NCI-H1105 treated with DMSO at 0.1 percent for 48 hours (cell line): ENCODE measurements at places on chromosomes 2 and 18.

DNA sequence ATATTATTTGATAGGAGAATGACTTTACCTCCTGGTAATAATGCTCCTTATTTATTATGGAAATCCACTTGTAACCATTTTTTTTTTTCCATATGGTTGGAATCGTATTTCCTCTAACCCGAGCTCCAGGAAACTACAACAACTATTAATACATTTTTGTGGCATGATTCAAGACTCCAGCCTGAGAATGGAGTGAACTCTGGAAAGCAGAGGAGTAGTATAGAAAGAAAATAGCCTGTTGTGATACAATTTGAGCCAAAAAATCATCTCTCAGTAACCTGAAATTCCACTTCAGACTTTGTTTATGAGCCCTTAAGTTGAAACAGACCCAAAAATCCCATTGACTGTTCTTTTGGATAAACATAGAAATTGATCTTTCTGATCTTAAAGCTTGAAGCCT, 921.1 kb downstream of the SOCS6 start:
- no peak for DNase-seq

GRCh38 chr2:185147361-185147760, 549.0 kb downstream of the ZNF804A start:
- no peak for DNase-seq

DNA sequence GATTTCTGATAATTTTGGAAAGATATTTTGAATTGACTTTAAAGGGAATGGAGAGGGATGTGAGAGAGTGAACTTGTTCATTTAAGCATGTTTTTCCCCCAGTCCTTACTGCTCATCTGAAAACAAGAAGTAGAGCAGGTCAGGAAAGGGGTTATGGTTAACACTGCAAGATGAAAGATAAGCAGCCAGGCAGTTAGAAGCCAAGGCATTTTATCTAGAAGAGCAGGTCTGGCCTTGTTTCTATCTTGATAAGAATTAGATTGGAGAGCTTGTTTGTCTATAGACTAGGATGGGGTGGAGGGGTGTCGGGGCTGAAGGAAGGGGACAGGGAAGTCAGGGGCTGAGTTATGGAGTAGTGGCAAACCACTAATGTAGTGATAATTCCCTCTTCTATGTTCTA, 171.6 kb downstream of the IKZF2 start:
- DNase-seq: peak; percentile 17

- DNase-seq: no peak
These were observed 10.6 kb downstream of the CFLAR start for GRCh38 chr2:201126308-201127151.

GRCh38 chr2:210172219-210172575, 988 bp upstream of the KANSL1L start:
- DNase-seq: no peak

DNA sequence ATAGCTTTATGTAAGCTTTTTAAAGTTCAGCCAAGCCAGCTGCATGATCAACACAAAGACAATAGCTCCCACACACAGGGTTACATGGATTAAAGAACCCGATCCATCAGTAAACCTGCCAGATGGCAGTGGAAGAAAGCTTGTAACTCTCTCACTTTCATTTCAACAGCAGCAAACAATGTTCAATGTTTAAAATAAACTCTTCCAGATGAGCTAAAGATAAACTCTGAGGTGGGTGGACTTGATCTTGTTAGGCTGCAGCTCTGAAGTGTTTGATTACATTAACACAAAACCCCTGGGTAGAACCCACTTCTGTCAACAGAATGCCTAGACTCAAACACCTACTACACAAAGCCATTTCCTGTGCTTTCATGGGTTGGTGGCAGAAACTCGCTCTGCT, 13.9 kb downstream of the RDH14 start:
- no peak for DNase-seq

DNA sequence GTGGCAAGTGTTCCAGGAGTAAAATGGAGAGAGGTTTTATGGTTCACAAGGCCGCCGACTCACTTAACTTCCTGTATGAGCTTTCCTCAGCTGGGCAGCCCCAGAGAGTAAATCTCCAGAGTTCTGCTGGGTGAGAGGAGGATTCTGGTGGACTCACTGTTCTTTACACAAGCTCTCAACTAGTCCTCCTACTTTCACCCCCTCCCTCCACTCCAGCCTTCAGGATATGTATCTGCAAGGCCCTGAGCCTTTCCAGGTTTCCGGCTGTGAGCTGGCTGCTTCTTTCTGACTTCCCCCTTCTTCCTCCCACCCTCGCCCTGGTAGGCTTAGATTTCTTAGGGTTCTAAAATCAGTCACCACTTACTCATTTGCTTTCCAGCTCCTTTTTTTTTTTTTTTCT, 34.0 kb downstream of the EML6 start:
- DNase-seq: no peak

DNA sequence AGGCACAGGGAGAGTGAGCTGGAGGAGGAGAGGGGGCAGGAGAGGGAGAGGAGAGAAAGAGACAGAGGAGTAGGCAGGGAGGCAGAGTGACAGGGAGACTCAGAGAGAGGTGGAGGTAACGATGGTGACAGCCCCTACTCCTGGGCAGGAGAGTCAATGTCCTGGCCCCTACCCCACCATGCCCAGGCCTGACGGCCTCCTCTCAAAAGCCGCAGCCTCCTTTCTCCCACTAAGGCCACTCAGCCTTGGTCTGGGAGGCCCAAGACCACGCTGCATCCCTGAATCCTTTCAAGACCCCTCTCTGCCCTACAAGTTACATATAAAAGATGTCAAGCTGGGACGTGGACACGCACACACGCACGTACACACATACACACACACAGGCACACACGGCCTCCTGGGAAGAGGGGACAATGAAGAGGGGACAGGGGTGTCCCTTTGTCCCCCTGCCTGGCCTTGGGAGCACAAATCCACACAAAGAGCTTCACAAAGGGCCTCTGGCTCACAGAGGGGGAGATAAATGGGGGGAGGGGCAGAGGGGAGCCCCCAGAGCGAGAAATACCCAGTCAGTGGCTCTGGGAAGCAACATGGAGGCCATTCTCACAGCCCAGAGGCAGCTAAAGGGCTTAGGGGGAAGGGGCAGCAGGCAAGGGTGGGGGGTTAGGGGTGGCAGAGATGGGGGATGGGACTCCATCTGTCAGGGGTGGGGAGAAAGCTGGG, 19.5 kb upstream of the TNS1 start:
- DNase-seq: no peak

DNA sequence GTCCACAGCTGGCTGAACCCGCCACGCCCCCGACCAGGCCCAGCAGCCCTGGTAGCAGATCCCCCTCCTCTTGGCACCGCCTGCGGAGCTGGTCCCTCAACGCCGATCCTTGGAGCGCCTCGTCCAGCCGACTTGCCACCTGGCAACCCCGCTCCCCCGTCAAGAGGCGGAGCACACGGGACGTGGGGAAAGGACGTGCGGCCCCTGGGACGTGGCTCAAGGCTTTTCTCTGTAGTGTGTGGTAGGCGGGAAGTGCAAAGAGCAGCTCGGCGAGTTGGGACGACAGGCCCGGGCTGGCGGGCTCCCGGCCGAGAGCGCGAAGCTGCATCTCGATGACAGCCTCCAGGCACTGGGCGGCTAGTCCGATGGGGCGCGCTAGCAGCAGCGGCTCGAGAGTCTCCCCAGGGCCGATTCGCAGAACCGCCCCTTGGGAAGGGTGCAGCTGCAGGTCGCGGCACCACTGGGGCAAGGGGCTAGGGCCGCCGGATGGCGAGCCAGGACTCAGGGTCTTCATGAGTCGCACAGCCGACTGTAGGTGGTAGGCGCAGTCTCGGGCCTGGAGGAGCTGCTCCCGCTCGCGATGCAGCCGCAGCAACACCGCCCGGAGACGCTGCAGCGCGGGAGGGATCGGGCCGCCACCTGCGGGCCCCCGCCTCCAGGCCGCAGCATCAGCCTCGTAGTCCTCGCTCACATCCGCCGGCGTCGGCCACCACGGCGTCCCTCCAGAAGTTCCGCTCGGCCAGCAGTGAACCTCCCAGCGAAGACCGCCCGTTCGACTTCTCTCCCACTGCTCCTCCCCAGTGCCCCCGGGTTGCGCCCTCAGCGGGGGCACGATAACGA, 617 bp downstream of the CCDC142 start:
- peak; percentile 53 for DNase-seq

GRCh38 chr2:10039658-10040410, 3.5 kb upstream of the KLF11 start:
- DNase-seq: no peak

- DNase-seq: peak; percentile 45
These were observed 809 bp downstream of the DBI start for GRCh38 chr2:119367472-119368099.

- no peak for DNase-seq
These were observed 8.6 kb upstream of the MTX2 start for GRCh38 chr2:176260689-176261088.

DNA sequence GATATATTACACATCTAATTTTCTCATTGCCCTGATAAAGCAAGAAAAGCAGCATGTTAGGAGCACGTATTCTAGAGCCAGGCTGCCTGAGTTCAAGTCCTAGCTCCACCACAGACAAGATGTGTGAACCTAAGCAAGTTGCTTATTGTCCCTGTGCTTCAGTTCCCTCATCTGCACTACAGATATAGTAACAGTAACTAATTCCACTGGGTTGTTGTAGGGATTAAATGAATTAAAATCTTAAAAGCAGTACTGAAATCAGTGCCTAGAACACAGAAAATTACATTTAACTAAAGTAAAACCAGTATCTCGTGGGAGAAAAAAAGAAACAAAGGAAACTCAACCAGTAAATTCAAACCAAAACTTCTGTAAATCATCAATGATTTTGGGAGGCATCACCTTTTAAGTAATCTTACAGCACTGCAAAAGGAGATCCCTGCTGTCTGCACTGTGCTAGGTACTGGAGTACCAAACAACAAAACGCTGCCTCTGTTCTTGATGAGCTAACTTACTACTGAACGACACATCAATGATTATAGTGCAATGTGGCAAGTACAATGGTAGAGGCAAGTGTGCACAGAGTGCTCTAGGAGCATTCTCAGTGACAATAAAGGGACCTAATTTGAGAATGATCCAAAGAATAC, 7.9 kb downstream of the MAP3K2 start:
- no peak for DNase-seq
